ENCODE measurements at places on chromosomes 6 and 20.

- peak; percentile 39 for DNase-seq
Observed at GRCh38 chr6:15621203-15622044, 41.4 kb downstream of the DTNBP1 start.

DNA sequence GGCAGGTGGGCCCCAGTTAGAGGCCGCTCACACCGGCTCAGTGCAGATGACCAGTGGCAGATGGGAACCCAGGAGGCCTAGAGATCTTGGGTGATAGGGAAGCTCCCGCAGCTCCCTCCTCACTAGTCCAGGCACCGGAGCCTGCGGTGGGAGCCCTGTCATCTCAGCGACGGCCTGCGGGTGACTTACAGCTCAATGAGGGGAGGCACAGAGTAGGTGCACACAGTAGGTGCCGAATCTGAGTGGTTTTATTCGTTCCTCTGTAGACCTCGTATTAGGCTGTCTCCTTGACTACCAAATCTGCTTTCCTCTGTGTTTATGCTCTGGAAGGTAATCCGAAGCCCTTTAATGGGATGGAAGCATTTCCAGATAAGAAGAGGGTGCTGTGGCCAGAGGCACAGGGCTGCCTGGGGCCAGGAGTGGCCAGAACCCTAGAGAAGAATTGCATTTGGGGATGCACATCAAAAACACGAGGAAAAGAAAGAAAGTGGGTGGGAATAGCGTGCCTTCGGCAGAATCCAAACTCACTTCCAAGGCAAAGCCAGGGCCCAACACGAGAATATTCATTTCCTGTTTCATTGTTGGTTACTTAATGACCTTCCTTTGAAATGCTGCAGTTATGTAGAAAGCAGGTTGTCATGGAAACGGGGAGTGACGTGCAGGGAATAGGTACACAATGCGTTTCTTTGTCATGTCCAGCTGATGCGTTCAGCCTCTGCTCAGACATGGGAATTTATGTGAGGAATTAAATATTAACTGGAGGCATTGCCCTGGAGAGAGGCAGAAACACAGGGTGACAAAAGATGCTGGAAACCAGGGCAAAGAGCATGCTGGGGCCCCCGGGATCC lies 24.7 kb downstream of the MYT1 start:
- no peak for DNase-seq

DNA sequence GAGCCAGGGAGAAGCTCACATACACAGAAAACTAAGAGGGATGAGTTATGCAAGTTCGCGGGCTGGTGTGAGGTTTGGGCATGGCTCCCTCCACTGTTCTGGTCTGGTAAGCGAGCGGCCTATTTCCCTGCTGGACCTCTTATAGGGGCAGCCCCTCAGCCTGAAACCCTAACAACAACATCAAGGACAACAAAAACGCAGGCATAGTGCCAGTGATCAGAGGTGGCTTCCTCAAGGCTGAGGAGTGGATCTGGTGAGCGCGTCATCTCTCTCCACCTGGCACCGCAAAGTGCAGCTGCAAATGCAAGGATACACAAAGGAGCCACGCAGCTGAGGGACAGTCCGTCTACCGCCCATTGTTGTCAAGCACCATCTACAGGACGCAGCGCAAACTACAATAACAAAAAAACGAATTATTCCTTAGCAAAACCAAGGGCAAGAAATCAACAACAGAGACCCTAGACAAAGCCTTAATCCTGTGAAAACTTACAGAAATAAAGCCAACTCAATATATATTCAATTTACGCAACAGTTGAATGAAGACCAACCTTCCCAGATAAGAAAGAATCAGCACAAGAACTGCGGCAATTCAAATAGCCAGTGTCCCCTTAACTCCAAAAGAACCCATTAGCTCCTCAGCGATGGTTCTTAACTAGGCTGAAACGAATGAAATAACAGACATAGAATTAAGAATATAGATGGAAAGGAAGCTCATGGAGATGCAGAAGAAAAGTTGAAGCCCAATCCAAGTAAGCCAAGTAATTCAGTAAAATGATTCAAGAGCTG lies 9.2 kb upstream of the DEFB110 start:
- DNase-seq, result peak; percentile 10

DNA sequence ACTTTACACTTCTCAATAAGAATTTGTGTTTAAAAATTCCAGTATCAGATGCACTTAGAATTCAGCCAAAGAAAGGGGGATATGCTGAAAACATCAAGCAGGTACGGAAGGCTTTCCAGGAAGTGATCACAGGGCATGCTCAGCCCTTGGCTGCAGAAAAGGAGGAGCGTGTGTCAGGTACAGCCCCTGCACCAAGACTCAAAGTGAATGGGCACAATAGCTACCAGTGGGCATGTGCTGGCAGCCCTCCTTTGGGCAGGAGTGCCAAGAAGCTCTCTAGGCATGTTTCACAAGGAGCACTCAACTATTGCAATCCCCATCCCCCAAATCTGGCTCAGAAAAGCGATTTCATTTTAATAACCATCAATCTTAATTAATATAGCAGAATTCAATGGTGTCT lies 298.8 kb downstream of the GMDS start:
- DNase-seq, result no peak

DNA sequence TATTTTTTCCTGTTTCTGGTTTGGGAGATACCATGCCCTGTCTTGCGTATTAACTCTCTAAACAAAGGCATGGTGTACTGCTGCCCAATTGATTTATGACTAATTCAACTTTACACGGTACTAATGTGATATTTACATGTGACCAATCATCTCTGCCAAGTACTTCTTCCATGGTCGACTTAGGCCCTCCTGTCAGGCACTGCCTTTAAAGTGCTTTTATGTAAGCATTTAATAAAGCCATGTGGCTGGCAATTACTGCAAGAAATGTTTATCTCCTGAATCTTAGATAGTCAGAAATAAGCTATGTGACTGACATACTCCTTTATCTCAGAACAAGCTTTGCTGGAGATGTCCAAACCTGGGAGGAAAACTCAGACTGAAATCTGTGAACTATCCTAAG lies 323.4 kb downstream of the BTBD3 start:
- no peak for DNase-seq

GRCh38 chr6:45607798-45608197 lies 230.1 kb upstream of the SUPT3H start:
- no peak for DNase-seq

GRCh38 chr6:13474787-13475186 lies 12.6 kb downstream of the GFOD1 start:
- no peak for DNase-seq

- DNase-seq, result no peak
Observed at GRCh38 chr6:10505529-10505928, 15.6 kb upstream of the GCNT2 start.

GRCh38 chr20:50715694-50716093 lies 15.7 kb upstream of the PARD6B start:
- DNase-seq, result no peak

DNA sequence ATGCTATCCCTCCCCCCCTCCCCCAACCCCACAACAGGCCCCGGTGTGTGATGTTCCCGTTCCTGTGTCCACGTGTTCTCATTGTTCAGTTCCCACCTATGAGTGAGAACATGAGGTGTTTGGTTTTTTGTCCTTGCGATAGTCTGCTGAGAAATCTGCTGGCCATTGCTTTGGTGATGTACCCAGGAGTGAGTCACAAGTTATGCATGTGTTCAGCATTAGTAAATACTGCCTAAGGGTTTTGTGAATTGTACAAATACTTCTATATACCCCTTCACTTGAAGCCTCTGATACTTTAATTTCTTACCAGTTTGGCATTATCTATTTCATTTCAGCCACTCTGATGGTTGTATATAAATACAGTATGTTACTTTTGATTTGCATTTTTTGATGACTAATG lies 711.3 kb upstream of the GJE1 start:
- no peak for DNase-seq

DNA sequence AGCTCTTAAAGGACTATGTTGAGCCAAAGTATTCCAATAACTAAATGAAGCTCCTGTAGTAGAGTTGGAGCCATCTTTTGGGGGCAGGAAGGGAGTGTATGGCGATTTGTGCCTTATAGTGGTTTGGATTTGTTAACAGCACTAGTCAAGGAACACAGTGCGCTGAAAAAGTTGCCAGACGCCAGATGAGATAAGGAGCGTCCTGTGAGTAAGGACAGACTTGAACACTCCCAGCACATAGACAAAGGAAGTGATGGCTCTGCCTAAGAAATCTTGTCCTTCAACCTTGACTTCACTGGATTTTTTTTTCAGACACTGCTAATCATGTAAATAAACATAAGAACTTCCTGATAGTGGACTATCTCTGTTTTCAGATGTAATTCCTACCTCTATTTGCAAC lies 136.9 kb downstream of the TRMT11 start:
- DNase-seq, result no peak

DNA sequence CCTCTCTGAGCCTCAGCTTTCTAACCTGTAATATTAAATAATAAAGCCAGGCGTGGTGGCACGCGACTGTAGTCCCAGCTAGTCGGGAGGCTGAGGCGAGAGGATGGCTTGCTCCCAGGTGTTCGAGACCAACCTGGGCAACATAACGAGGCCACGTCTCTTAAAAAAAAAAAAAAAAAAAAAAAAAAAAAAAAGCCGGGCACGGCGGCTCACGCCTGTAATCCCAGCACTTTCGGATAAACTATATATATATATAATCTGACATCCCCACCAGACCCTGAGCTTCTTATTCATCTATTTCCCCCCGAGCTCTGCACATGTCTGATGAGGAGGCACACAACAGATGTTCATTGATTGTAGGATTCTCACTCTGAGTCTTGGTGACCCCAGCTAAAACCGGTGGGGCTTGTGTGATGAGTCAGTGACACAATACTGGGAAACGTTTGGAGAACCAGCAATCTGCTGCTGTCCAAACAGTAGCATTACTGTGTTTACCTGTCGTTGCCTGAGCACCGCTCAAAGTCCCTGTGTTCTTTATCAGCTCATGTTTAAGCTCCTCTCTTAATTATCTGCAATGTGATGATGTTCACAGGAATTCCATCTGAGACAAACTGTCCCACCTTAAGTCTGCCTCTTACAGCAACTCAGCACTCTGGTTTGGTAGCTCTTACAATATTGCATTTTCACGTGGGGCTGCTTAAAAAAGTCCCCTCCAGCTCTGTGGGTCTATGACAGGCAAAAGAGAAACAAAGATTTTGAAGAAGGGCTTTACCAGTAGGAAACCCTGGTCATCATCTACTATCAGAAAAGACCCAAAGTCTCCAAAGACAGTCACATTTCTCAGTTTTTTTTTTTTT lies 1.0 kb upstream of the SPATA2 start:
- peak; percentile 69 for DNase-seq

DNA sequence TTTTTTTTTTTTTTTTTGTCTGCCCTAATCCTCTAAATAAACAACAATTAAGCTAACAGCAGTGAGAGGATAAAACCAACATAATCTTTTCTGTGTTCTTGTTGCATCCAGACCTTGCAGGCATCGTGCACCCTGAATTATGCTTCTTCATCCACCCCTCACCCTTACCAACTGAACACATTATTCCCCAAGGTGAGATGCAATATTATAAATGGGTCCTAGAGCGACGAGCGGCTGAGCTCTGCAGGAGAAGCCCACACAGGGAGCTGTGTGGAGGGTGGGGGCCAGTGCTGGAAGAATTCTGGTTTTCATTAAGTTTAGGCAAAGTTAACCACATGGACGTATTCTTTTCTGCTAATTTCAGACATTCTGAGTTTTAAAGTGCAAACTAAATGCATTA lies 32.2 kb upstream of the NXT1 start:
- DNase-seq, result no peak

GRCh38 chr20:615514-615913 lies 5.4 kb upstream of the TCF15 start:
- DNase-seq, result no peak
